ENCODE measurements at places on chromosomes 11 and 22. TPM values are rescaled to one million over a fixed set of nuclear protein-coding genes. Genes with fewer than 3 reads are reported as not detected.
A peak's percentile ranks its signal among the peaks of the same experiment; 100 is the strongest.

DNA sequence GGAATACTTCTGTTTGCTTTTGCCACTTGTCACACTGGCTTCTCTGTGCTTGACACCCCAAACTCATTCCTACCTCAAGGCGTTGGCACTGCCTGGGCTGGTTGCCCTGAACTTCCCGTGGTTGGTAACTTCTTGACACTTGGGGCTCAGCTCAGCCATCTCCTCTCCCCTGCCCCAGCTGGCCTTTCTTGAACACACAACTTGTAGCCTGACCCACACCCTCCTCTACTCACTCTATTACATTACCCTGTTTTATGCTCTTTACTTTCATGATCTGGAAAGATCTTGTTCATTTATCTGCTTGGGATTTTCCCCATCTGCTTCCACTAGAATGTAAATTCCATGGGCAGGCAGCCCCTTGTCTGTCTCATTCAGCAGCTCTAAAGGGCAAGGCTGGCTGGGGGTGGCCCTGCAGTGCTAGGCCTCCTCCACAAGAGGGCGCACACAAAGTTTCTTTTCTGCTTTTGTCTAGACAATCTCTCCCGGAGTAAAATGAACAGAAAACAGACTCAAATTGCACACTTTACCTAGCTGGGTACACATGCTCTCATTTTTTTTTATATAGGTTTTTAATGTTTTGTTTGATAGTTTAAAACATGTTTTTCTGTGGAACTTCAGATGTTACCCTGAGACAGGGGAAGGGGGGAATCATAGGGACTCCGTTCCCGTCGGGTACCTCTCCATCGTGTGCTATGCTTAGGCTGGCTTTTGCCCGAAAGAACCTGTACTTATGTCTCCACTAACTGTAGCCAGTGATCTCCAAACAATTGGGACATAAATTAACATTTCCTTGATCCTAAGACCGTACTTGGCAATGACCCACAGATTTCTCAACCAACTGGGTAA, 16.4 kb upstream of the MRGPRX2 start:
- H3K27me3 ChIP-seq, result peaks cover 5% of the 10 kb centered on the region
- no peak overlapping the region for H3K4me3 ChIP-seq
- no peak overlapping the region for H3K27ac ChIP-seq
- DNase-seq, result peak; percentile 78

Gene ISX
- total RNA-seq, result not detected

Gene RFPL2
- 1.4 TPM for total RNA-seq

Gene BTG4
- not detected for total RNA-seq

- no peak for DNase-seq
- no peaks in the 10 kb centered on the region for H3K36me3 ChIP-seq
- no peaks in the 10 kb centered on the region for H3K4me1 ChIP-seq
- no peaks in the 10 kb centered on the region for H3K27me3 ChIP-seq
Observed at GRCh38 chr11:106608677-106609076, 409.6 kb downstream of the GUCY1A2 start.

- H3K4me1 ChIP-seq, result peaks cover 16% of the 10 kb centered on the region
- H3K27ac ChIP-seq, result no peak overlapping the region
- peaks cover 9% of the 10 kb centered on the region for H3K36me3 ChIP-seq
- H3K27me3 ChIP-seq, result peaks cover 7% of the 10 kb centered on the region
- H3K4me3 ChIP-seq, result no peak overlapping the region
Observed at GRCh38 chr22:45235101-45235777, 5.5 kb downstream of the KIAA0930 start.
